H9 (cell line): ENCODE measurements at places on chromosomes 3 and 15.

DNA sequence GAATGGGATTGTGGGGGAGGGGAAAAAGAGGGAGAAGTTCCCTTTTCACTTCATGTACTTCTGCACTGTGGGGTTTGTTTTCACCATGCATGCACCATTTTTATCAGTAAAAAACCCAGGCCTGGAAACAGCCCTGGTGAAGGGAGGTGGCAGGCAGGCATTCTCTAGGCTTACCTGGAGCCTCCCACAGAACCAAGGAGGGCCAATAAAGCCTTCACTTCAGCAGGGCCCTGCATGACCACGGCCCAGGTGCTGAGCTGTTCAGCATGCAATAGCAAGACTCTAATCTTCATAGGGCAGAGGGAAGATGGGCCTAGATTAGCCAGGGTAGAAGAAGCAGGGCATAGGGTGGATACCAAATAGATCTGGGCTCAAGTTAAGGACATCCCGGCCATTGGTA lies 49.6 kb downstream of the SCN5A start:
- H3K4me3 ChIP-seq = no peak overlapping the region
- no peak for DNase-seq
- H3K36me3 ChIP-seq = peaks cover 10% of the 10 kb centered on the region; the same call in 1 of the 2 replicates
- H3K27me3 ChIP-seq = no peaks in the 10 kb centered on the region
- no peaks in the 10 kb centered on the region for H3K4me1 ChIP-seq
- no peak overlapping the region for H3K27ac ChIP-seq

DNA sequence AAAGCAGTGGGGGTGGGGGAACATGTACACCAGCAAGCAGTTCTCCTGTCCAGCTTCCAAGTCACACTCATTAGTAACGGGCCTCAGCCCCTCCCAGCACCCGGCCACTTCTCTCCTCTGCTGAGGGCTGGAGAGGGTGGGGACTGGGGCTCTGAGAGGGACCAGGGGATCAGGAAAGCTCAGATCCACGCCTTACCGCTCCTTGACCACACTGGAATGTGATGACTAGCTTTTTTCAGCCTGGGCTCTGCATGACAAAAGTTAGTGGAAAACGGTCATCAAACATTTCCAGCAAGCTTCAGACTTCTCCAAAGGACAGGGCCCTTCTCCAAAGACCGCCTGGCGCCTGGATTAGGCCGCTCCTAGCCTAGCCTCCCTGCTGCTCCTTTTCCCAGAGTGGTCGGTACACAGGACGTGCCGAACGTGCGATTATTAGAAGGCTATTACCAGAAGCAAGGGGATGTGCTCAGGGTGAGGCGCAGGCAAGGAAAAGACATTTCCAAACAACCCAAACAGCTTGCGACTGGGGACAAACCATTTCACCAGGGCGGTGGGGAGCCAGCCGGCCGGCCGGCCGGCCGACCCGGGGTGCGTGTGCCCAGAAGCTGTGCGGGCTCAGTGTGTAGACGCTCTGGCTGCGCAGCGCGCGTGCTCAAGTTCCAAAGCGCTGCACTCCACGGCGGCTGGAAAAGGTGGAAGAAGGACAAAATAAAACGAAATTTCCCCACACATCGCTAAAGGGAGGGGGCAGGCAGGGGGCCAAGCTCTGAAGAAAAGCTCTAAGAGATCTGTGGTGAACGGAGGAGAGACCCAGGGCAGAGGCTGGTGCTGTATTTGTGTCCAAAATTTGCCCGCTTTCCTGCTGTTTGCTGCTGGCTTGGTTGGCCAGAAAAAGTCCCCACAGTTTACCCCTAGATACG lies 51.0 kb upstream of the SSR3 start:
- no peaks in the 10 kb centered on the region for H3K36me3 ChIP-seq
- H3K4me3 ChIP-seq = peak overlapping the region; percentile 82
- no peaks in the 10 kb centered on the region for H3K4me1 ChIP-seq
- H3K27ac ChIP-seq = no peak overlapping the region
- DNase-seq = peak; percentile 69

GRCh38 chr3:141410408-141410807 lies 42.1 kb downstream of the ZBTB38 start:
- H3K4me1 ChIP-seq = no peaks in the 10 kb centered on the region
- no peak overlapping the region for H3K4me3 ChIP-seq
- DNase-seq = no peak
- H3K27me3 ChIP-seq = peaks cover 4% of the 10 kb centered on the region; the same call in 1 of the 2 replicates

DNA sequence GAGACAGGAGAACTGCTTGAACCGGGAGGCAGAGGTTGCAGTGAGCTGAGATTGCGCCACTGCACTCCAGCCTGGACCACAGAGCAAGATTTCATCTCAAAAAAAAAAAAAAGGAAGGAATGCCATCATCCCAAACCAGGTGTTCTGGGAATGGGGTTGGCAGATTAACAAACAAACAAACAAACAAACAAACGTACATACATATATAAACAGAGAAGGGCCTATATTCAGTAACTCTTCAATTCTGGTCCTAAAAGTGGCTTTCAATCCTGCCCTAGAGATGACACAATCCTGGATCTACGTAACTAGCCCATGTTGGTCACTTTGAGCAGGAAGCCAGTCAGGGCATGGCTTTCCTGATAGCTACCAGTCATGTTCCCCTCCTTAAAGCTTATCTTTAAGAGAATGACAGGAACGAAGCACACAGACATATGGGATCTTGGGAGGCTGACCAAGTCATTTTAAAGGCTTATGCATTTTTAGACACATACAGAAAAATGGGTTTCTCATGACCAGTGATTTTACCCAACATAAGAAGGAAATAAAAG lies 29.9 kb upstream of the RAB11A start:
- no peak overlapping the region for H3K4me3 ChIP-seq
- H3K4me1 ChIP-seq = no peaks in the 10 kb centered on the region; the same call in 1 of the 2 replicates

GRCh38 chr3:135565546-135565945 lies 400.0 kb upstream of the PPP2R3A start:
- no peak overlapping the region for H3K4me3 ChIP-seq
- H3K27me3 ChIP-seq = no peaks in the 10 kb centered on the region
- DNase-seq = no peak
- no peaks in the 10 kb centered on the region; the same call in 1 of the 2 replicates for H3K4me1 ChIP-seq
- H3K27ac ChIP-seq = no peak overlapping the region

DNA sequence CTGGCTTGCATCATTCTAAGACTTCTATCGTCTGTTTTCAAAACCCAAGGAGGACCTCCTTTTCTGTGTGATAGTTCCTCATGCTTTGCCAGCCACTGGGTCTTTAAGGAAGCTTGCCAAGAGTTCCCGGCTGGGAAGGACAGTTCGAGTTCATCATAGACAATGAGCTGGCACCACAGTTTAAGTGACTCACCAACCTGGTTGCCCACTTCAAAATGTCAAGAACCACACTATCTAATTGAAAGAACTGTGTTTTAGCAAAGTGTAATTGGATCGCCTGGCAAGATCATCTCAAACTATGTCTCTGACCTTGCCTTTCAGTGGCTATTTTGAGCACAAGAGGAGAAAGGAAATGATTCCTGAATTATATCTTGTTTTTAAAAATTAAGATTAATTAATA lies 27.9 kb downstream of the SOX2 start:
- no peak for DNase-seq
- no peak overlapping the region for H3K4me3 ChIP-seq
- no peaks in the 10 kb centered on the region for H3K36me3 ChIP-seq
- peaks cover 3% of the 10 kb centered on the region; the same call in 1 of the 2 replicates for H3K27me3 ChIP-seq
- no peaks in the 10 kb centered on the region; the same call in 1 of the 2 replicates for H3K4me1 ChIP-seq
- no peak overlapping the region for H3K27ac ChIP-seq

DNA sequence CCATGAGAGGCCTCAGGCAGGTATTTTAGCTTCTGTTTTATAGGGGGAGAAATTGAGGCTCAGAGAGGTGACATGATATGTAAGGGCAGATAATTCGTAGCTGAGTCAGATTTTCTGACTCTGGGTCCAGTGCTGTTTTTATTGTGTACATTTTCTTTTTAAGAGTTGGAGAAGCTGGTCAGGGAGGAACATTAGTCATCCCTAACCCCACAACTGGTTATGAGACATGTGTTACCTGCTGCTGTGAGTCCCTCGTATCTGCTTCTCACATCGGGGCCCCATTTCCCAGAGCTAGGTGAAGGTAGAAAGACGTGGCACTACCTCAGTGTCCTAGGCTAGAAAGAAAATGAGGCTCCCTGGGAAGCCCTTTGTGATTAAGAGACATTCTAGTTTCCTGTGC lies 28.6 kb downstream of the GALNT15 start:
- peaks cover 2% of the 10 kb centered on the region; the same call in 1 of the 2 replicates for H3K4me1 ChIP-seq
- DNase-seq = no peak
- no peak overlapping the region for H3K27ac ChIP-seq
- H3K27me3 ChIP-seq = no peaks in the 10 kb centered on the region
- no peak overlapping the region for H3K4me3 ChIP-seq

DNA sequence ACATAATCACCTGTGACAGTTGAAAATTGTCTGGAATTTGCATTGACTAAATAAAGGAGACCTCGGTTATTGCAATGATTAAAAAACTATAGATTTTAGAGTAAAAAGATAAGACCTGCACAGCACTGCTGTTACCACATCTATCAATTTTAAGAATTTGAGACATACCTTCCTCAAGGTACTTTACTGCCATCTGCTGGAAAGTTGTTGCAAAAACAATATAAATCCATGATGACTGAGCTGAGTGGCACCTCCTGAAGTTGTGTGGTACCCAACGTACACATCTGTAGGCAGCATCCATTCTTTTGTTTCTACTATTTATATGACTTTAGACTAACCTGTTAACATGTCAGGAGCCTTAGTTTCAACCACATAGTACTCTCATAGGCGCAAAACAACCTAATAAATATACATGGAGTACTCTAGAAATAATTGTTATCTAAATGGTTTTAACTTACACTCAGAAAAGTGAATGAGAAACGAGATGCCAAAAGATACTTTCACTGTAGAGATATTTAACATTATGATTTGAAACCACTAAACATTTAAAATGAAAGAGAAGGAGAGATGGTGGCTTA lies 106.7 kb downstream of the GHSR start:
- DNase-seq = no peak
- peaks cover 62% of the 10 kb centered on the region for H3K36me3 ChIP-seq
- H3K4me3 ChIP-seq = no peak overlapping the region
- H3K27ac ChIP-seq = no peak overlapping the region
- H3K4me1 ChIP-seq = no peaks in the 10 kb centered on the region
- no peaks in the 10 kb centered on the region for H3K27me3 ChIP-seq

- H3K4me3 ChIP-seq = no peak overlapping the region
- H3K4me1 ChIP-seq = no peaks in the 10 kb centered on the region
- no peaks in the 10 kb centered on the region for H3K36me3 ChIP-seq
- no peak overlapping the region for H3K27ac ChIP-seq
- no peak for DNase-seq
These were observed 175.0 kb downstream of the CFAP20DC start for GRCh38 chr3:58874795-58875194.

- H3K27ac ChIP-seq = no peak overlapping the region
- no peak overlapping the region for H3K4me3 ChIP-seq
- DNase-seq = no peak
- no peaks in the 10 kb centered on the region for H3K27me3 ChIP-seq
- H3K4me1 ChIP-seq = no peaks in the 10 kb centered on the region
- H3K36me3 ChIP-seq = no peaks in the 10 kb centered on the region
These were observed 170.7 kb downstream of the NAALADL2 start for GRCh38 chr3:175029828-175030227.

GRCh38 chr3:127610105-127610504 lies 11.9 kb downstream of the MCM2 start:
- peaks cover 98% of the 10 kb centered on the region for H3K36me3 ChIP-seq
- no peak overlapping the region for H3K4me3 ChIP-seq
- no peak overlapping the region for H3K27ac ChIP-seq
- no peak for DNase-seq
